SJCRH30 (cell line): ENCODE measurements at places on chromosomes 5 and 9. TPM values are rescaled to one million over a fixed set of nuclear protein-coding genes. Genes with fewer than 3 reads are reported as not detected.

DNA sequence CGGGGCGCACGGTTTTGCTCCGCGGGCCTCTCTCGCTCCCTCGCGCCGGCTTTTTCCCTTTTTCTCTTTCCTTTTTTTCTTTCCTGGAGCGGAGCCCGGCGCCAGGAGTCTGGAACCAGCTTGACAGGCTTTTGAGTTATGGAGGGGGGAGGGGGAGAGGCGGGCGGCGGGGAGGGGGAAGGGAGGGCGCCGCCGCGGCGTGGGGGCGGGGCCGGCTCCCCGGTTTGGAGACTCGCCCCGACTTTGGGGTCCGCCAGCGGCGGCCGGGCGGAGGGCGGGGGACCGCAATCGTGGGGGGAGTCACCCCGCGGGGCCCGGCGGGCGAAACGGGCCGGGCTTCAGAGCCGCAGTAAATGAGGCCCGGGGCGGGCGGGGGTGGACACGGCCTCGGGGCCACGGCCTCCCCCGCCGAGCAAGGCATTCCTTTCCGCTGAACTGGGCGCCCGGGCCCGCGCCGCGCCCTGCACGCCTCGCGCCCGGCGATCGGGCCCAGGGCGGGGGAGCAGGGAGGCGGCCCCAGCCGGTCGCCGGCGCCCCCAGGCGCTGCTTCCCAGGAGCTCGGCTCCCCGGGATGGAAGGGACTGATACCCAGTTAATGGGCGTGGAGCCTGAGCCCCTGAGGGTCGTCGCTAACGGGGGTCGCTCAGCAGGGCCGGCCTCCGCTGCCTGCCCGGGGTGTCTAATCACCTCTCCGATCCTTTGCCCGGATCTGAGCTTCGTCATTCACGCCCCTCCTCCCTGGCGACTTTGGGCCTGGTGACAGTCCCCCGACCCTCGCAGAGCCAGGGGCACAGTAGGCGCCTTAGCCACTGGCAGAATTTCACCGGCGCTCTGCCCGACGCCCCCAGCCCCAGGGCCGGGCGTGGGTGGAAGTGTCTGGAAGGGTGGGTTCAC, 138.1 kb downstream of the C9orf50 start:
- H3K27me3 ChIP-seq, result peaks cover 21% of the 10 kb centered on the region
- H3K4me3 ChIP-seq, result peak overlapping the region; percentile 50
- DNase-seq, result no peak
- H3K4me1 ChIP-seq, result peaks cover 3% of the 10 kb centered on the region; the same call in 1 of the 2 replicates
- no peak overlapping the region for H3K27ac ChIP-seq

DNA sequence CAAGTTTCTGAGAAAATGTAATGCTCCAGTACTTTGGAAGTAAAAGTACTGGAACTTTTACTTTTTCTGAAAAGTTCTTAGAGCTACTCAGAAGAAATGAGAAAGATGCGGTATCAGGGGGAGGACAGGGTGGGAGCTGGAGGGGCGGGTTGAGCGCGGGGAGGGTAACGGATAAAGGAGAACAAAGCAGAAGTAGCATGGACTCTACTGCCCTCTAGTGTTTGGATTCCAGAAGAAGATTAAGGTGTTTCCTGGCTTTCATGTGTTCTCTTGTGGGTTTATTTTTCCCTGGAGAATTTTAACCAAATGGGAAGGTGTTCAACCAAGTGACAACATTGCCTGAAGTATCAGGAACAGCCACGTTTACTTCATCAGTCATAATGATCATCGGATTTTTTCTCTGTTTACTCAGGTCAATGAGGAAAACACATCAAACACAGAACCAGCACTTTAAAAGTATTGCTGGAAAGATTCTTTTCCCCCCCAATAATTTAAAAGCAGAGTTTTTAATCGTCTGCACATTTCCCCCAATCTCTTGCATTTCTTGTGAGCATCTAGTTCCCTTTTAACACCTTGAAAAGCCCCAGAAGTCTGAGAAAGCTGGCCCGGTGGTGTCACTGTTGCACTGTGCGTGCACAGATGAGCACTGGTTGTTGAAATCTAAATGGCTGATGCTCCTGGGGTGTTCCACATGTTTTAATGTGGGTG, 190.6 kb downstream of the MPDZ start:
- DNase-seq, result peak; percentile 59
- peak overlapping the region; percentile 28; the same call in 1 of the 2 replicates for H3K4me3 ChIP-seq
- H3K4me1 ChIP-seq, result no peaks in the 10 kb centered on the region
- no peaks in the 10 kb centered on the region for H3K36me3 ChIP-seq
- no peaks in the 10 kb centered on the region for H3K27me3 ChIP-seq

DNA sequence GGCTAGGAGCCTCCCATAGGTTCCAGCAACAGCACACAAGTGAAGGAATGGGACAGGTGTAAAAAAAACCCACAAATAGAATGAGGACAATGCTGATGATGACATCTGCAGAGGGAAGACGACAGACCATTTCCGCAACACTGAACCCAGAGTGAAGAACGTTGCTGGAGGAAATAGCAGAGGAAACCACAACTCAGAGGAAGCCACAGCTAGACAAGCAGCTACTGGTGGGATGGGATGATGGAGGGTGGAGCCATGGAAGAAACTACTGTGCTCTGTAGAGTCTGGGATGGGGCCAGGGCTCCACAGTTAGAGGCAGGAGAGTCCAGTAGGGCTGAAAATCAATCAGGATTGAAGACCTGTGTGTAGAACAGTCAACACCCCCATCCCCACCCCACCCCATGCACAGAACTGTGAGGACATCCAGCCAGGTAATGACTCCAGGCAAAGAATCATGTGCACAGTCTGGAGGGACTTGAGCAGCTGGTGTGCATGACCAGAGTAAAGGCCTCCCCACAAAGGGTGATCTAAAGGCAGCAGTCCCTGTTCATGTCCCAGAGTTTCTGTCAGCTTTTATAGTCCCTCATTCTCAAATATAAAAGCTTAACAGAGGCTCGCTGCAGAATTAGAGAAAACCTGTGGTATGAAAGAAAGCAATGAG, 65.2 kb upstream of the SPIN1 start:
- no peaks in the 10 kb centered on the region for H3K36me3 ChIP-seq
- H3K4me3 ChIP-seq, result no peak overlapping the region
- no peaks in the 10 kb centered on the region for H3K27me3 ChIP-seq
- peak overlapping the region; percentile 74 for H3K27ac ChIP-seq

GRCh38 chr9:98539954-98540353, 168.8 kb downstream of the GABBR2 start:
- no peak overlapping the region for H3K4me3 ChIP-seq
- H3K4me1 ChIP-seq, result no peaks in the 10 kb centered on the region
- no peaks in the 10 kb centered on the region for H3K36me3 ChIP-seq
- H3K27ac ChIP-seq, result no peak overlapping the region
- DNase-seq, result no peak
- H3K27me3 ChIP-seq, result peaks cover 10% of the 10 kb centered on the region

GRCh38 chr5:150077996-150078801, 8.2 kb downstream of the CSF1R start:
- H3K4me3 ChIP-seq, result no peak overlapping the region
- DNase-seq, result no peak
- no peaks in the 10 kb centered on the region for H3K36me3 ChIP-seq
- H3K4me1 ChIP-seq, result no peaks in the 10 kb centered on the region

DNA sequence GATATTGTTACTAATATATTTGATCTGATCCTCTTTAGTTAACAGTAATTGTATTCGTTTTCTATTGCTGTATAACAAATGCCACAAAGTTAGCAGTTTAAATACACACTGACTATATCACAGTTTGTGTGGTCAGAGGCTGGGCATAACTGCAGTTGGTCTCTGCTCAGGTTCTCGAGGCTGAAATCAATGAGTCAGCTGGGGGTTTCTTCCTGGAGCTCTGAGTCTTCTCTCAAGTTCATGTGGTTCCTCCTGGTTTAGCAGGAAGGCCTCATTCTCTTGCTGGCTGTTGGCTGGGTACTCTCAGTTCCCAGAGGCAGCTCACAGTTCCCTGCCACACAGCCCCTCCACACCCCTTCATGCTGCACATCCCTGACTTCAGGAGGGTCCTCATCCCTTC, 20.7 kb downstream of the COL23A1 start:
- no peak for DNase-seq
- H3K4me1 ChIP-seq, result no peaks in the 10 kb centered on the region
- H3K27me3 ChIP-seq, result 0 out of 2 replicates have a peak, but pooled peaks cover 3% of the 10 kb centered on the region
- no peaks in the 10 kb centered on the region for H3K36me3 ChIP-seq

DNA sequence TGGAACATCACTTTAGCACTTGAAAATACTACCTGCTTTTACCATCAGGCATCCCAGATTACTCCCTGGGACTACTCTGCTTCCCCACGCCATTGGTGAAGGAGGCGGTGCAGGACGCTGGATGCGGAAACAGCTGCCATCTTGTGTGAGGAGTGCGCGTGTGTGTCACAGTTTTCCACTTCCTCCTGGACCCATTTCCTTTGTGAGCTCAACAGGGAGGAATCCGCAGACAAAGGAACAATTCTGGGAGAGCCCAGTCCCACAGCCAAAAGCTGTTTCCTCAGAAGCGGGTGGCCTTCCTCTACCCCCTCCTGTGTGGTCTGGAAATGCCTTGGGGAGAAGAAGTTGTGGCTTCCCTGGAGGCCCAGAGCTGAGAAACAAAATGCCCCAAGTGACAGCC, 16.8 kb downstream of the AFAP1L1 start:
- H3K27me3 ChIP-seq, result 0 out of 2 replicates have a peak, but pooled peaks cover 5% of the 10 kb centered on the region
- DNase-seq, result no peak
- no peaks in the 10 kb centered on the region for H3K36me3 ChIP-seq
- H3K4me1 ChIP-seq, result no peaks in the 10 kb centered on the region; the same call in 1 of the 2 replicates
- H3K4me3 ChIP-seq, result peak overlapping the region; percentile 23

GRCh38 chr5:157778121-157778805, 34.8 kb downstream of the LSM11 start:
- H3K4me3 ChIP-seq, result no peak overlapping the region
- H3K27ac ChIP-seq, result no peak overlapping the region
- no peaks in the 10 kb centered on the region for H3K27me3 ChIP-seq
- H3K4me1 ChIP-seq, result no peaks in the 10 kb centered on the region
- peak; percentile 67 for DNase-seq

- H3K4me3 ChIP-seq, result no peak overlapping the region
- no peaks in the 10 kb centered on the region for H3K36me3 ChIP-seq
- H3K27me3 ChIP-seq, result no peaks in the 10 kb centered on the region
- H3K4me1 ChIP-seq, result no peaks in the 10 kb centered on the region
Observed at GRCh38 chr5:168978015-168978414, 322.9 kb downstream of the SLIT3 start.

- H3K27ac ChIP-seq, result no peak overlapping the region
- H3K36me3 ChIP-seq, result peaks cover 82% of the 10 kb centered on the region
- H3K27me3 ChIP-seq, result no peaks in the 10 kb centered on the region
- peaks cover 12% of the 10 kb centered on the region for H3K4me1 ChIP-seq
- no peak overlapping the region for H3K4me3 ChIP-seq
Observed at GRCh38 chr5:55426455-55426854, 108.3 kb downstream of the PLPP1 start.

DNA sequence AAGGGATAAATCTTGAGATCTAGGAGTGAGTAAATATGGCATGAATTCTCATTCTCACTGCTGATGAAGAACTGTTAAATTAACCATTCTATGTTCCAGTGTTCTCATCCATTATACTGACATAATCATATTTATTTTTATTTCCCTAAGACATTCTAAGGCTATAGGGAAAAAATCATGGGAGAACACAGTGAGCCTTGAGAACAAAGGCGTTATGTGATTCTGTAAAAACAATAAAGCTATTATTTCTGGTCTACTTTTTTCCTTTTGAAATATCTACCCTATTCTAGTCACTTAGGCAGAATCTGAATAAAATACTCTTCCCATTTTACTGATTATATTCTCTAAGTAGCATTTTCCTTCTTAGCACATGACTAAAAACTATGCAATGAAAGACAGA, 155.7 kb upstream of the ADAMTS16 start:
- no peak overlapping the region for H3K27ac ChIP-seq
- no peaks in the 10 kb centered on the region for H3K36me3 ChIP-seq
- no peaks in the 10 kb centered on the region for H3K27me3 ChIP-seq
- no peak for DNase-seq
- H3K4me1 ChIP-seq, result no peaks in the 10 kb centered on the region

DNA sequence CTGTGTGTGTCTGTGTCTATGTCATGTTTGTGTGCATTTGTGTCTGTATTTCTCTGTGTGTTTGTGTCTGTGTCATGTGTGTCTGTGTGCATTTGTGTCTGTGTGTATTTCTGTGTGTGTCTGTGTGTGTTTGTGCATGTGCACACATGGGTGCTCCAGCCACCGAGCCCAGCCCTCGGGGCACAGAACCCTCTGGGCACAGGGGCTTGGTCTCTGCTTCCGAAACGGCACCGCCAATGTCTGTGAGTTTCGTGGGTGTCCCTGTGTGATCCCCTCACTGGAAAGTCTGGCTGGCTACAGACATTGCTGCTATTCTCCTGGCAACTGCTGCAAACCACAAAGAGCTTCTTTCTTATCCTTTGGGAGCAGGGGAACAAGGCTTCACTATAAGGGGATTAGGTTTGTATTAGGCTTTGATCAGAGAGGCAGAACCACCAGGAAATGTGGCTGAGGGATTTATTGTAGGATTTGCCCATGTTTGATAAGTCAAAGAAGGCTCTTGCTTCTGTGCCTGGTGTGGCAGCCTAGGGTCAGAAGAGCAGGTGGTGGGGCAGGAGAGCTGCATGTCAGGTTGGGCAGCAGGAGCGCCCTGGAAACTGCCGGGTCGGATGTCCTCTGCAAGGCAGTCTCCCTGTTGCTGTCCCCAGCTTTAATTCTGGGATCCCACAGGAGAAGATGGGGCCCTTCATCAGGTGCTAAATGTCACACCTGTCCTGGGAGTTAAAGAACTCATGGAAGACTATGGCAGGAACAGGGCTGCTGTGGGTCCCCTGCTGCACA, 39.6 kb upstream of the FCN1 start:
- DNase-seq, result peak; percentile 75
- H3K27ac ChIP-seq, result no peak overlapping the region
- peaks cover 6% of the 10 kb centered on the region; the same call in 1 of the 2 replicates for H3K27me3 ChIP-seq
- H3K36me3 ChIP-seq, result no peaks in the 10 kb centered on the region

DNA sequence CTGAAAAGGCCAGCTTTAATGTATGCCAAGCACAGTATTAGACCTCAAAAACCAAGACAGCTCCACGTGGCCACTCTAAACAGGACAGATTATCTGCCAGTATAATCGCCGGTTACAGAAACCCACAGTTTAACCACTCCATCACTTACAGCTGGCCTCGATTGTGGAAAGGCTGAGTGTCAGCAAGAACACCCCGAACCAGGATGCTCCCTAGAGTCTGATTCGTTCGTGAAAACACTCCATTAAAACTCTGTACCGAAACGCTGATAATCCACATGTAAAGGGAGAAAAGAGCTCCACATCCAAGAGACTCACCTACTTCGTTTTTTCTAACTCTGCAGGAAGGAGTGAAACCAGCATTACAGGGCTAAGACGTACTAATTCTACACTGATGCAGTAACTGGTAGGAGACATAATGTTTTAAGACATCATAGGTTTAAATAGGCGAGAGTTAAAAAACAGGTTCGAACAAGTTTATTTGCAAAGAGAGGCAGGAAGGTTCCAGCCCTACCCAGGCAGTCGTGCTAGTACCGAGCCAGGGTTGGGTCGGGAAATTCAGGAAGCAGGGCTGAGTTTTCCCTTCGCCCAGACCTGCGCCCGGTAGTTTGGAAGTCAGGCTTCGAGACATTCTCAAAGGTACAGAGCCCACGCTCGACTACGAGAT, 949 bp downstream of the SERINC5 start:
- peaks cover 6% of the 10 kb centered on the region; the same call in 1 of the 2 replicates for H3K4me1 ChIP-seq
- no peaks in the 10 kb centered on the region for H3K36me3 ChIP-seq
- no peaks in the 10 kb centered on the region for H3K27me3 ChIP-seq
- DNase-seq, result peak; percentile 8

- H3K4me1 ChIP-seq, result peaks cover 35% of the 10 kb centered on the region
- H3K4me3 ChIP-seq, result no peak overlapping the region
- H3K27me3 ChIP-seq, result no peaks in the 10 kb centered on the region
- no peaks in the 10 kb centered on the region for H3K36me3 ChIP-seq
Observed at GRCh38 chr9:108269371-108269770, 586.4 kb downstream of the ACTL7B start.

Gene RNF183
- 0.05 TPM in 1 of 2 replicates, not detected in the other for total RNA-seq

Gene SV2C
- not detected in 2 replicates for total RNA-seq

Gene SPATA31A3
- total RNA-seq, result 0.04 TPM in 1 of 2 replicates, not detected in the other

Gene NUTM2G
- total RNA-seq, result 0.42 TPM in 1 of 2 replicates, not detected in the other

Gene CTSV
- total RNA-seq, result 19.8 and 21.0 TPM in 2 replicates

Gene MIGA2
- 28.9 and 32.5 TPM in 2 replicates for total RNA-seq

Gene CFAP157
- total RNA-seq, result not detected in 2 replicates
